ENCODE measurements at places on chromosomes 7 and 10.

GRCh38 chr7:33996899-33997298 lies 91.6 kb downstream of the BMPER start:
- DNase-seq: no peak

GRCh38 chr7:100614308-100614861 lies 2.0 kb downstream of the MOSPD3 start:
- DNase-seq: no peak

GRCh38 chr10:103661198-103661950 lies 167.9 kb downstream of the NEURL1 start:
- peak; percentile 41 for DNase-seq

GRCh38 chr10:101052285-101052684 lies 9.5 kb upstream of the KAZALD1 start:
- DNase-seq: no peak

DNA sequence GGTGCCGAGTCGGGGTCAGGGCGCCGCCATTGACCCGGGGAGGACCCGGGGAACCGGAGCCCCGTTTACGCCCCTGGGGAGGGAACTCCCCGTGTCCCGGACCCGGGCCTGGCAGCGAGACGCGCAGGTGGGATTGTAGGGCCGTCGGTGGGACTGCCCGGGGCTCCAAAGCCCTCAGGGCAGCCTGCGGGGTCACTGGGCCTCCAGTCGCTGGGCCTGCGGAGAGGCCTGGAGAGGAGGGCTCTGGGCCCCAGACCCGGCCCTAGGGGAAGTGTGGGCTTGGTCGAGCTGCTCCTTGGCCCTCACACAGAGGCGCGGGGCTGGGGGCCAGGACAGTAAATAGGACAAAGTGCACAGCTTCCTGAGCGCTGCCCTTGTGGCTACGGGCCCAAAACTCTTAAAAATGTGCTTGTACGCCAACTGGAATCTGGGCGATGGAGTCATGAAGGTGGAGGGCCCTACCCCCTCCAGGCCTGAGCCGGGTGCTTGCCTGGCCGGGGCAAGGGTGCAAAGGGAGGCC lies 657 bp downstream of the ECHDC3 start:
- no peak for DNase-seq

DNA sequence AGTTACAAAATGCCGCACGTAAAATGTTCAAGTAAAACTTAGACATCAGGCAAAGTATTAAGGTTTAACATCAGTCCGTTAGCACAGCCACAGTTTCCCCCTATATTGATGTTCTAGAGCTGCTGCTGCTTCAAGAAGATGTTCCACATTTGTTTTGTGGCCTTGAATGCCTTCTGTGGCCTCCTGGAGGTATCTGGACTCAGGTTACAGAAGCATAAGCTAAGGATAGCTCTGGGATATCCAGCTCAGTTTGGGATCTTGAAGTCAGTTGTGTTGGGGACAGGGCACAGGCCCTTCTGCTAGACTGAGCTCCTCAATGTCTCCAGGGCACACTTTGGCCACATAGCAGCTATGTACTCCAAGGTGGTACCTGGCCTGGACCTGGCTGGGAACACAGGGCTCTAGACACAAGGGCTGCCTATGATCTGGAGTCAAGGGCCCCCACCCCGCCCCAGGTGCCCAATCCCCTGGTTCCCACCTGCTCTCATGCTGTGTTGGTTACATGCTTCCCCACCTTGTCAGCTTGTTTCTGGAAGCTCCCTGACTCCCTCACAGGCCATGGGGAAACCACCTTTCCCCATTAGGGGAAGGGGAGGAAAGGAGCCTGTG lies 4.7 kb downstream of the PYROXD2 start:
- no peak for DNase-seq

GRCh38 chr10:33773253-33773573 lies 438.7 kb upstream of the NRP1 start:
- DNase-seq: no peak

DNA sequence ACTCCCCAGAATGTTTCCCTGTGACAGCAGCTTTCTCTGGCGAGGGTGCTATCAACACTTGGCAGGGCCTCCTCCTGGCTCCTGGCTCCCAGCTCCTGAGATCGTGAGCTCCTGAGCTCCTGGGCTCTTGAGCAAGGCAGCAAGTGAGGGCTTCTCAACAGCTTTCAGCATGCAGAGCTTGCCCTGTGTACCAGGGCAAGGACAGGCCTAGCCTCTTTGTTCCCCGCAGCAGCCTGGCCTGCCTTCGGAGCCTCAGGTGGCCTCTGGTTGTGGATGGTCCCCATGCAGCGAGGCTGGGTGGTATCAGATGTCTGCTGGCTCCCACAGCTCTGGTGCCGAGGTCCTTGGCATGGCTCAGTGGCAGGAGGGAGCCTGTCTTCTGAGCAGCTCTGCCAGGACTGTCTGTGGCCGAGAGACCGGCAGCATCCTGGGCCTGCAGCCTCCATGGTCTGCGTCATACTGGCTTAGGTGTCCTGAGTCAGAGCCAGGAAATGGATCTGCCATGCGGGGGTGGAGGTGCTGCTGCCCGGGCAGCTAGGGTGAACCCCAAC lies 44.2 kb downstream of the ZMIZ1 start:
- no peak for DNase-seq

- DNase-seq: no peak
Measured at GRCh38 chr10:126387931-126388911, at the start of gene ADAM12. TSS of gene ADAM12 (minus strand) at chr10:126388477. CDS start at chr10:126388145, 332 bp downstream.

- no peak for DNase-seq
Measured at GRCh38 chr7:139103057-139103815, 6.3 kb downstream of the ZC3HAV1 start.

DNA sequence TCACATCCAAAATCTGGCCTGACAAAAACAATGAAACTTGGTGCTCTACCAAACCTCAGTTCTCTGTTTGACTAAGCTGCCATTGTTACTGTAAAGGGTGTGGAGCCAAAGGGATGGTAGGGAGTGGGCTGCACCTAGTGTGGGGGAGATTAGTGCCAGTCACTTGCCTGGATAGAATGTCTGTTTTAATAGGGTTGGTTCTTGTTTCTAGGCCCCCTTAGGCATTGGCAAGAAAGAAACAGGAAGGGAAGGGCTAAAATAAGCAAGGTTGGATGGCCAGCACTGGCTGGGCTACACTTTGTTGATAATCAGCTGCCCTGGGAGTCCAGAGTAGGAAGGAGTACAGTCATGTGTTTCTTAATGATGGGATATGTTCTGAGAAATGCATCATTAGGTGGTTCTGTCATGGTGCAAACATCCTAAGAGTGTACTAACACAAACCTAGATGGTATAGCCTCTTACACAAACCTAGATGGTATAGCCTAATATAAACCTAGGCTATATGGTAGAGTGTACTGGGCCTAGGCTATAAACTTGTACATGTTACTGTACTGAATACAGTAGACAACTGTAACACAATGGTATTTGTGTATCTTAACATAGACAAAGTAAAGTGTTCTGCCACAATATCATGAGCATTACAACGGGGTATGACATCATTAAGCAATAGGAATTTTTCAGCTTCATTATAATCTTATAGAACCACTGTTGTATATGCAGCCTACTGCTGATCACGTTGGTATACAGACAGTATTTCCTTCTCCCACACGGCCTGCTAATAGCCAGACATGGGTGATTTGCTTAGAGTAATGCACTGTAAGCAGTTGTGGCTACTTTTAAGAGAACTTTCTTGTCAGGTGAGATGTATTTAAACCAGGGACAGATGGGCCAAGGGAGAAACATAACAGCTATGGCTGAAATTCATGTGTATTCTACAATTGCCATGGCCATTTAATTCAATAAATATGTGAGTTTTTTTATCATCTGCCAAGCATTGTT lies 15.4 kb downstream of the BBIP1 start:
- no peak for DNase-seq

DNA sequence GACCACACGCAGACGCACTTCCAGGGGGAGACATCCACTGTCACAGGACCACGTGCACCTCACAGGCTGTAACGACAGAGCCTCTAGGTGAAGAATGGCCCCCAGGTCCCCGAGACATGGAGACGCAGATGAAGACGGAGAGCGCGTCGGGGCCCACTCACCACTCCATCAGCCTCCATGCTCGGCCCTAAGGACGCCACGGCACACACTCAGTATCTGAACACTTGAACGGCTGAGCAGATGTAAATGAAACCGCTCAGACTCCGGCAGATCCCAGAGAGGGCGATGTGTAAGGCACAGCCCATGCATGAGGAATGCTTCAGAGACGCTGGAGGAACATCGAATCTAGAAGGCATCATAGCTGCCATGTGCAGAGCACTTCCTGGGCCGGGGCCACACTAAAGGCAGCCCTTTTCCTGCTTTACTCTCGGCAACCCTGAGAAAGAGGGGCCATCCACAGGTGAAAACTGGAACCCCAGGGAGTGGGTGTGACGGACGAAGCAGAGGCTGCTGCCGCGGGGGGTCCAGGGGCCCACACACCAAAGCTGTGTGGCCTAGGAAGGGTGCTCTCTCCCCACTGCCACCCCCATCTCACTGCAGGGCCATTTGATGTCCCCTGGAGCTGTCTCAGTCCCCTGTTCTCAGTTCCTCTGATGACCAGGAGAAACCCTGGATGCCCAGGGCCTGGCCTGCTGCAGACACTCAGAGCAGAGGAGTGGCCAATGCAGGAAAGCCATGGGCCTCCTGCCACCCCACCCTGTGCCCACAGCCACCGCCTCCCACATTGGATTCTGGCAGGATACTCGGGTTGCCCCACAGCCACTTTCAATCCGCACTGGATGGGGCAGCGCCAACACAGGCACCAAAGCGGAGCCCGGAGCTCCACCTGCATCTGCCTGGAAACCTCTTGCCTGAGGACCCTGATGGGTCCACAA lies 253.8 kb downstream of the MAD1L1 start:
- DNase-seq: no peak

DNA sequence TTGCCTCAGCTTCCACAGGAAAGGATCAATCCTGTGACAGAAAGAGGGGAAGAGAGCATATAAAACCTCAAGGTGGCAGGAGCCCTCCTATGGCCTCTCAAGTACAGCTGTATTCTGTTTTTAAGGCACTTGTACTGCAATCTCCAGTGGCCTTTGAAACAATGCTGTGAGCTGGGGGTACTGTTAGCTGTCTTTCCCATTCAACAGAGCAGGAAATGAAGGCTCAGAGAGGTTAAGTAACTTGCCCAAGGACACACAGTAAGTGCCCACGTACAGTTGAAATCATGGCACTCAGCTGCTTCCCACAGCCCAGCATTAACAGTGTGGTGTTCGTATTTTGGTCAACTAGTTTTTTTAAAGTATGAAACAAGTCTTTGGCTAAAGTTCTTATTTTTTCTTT lies 34.0 kb downstream of the DUSP5 start:
- DNase-seq: no peak

DNA sequence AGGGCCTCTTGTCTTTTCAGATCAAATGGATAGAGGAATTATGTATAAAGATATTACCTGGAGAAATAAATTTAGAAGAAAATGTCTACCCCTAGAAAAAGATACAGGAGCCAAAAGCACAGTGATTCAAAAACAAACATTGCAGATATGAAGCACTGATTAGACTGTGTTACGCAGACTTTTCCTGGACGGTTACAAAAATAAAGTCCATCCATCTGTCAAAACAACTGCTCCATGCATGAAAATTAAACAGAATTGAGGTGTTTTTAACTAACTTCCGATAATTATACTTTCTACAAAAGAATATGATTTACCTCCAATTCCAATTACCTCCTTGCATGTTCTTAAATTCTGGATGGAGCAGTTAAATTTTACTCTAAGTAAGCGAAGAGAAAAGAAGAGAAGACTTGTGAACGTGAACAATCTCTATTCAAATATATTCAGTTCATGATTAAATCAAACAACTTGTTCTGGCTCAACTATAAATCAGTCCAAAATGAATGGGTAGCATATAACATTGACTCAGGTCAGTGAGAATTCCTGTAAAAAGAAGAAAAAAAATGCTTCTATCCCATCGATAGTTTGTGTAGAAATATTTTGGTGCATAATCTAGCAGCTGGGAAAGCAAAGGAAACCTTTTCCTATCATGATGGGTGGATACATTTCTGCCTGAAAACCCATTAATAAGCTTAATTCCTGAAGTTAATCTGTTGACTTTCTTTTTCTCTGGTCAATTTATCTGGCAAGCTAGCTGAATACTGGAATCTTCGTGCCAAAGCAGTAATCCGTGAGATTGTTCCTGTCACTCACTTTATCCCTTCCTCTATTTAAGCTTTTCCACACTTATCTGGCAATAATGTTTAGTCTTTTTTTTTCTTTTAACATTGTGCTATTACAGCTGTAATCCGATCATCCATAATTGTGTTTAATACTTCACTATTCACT lies 80.4 kb downstream of the SEMA3A start:
- DNase-seq: no peak

DNA sequence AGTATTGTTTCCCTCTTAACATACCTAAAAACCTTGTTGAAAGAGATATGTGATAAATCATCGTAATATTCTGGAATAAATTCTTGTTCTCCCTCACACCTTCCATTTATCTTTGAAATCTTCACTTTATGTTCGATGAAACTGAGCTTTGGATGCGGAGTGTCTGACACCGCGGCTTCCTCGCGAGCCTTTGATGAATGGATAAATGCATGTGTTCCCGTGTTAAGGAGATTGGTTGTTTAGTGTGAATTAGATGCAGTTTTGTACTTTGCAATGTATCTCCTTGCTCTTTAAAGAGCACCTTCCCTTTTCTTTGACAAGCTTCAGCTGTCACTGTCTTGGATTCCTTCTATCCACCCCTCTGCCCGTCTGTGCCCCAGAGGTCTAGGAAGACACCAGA lies 138.1 kb downstream of the DOCK1 start:
- no peak for DNase-seq

DNA sequence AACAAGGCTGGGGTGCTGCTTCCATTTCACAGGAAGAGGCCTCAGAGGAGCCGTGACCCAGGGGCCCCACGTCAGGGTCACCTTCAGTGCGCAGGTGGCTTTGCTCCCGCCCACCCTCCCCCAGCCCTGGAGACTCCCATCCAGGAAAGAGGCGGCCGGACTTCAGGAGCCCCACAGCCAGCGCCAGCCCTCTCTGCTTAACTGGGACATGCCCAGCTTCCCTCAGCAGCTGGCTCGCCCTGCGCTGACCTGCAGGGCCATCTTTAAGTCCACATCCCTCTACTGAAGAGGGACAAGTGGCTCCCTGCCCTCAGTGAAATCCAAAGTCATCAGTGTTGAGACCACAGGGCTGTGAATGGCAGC lies 141.9 kb upstream of the PPP2R2D start:
- DNase-seq: no peak

Measured in activated T-cell treated with anti-CD3 and anti-CD28 coated beads, Interleukin-2, amount 50 U/mL, for 4 hours (primary cell).